ENCODE measurements at places on chromosomes 2 and 18.
A peak's percentile ranks its signal among the peaks of the same experiment; 100 is the strongest.

GRCh38 chr2:151556121-151556520 is 146.4 kb downstream of the RIF1 start:
- DNase-seq = no peak

DNA sequence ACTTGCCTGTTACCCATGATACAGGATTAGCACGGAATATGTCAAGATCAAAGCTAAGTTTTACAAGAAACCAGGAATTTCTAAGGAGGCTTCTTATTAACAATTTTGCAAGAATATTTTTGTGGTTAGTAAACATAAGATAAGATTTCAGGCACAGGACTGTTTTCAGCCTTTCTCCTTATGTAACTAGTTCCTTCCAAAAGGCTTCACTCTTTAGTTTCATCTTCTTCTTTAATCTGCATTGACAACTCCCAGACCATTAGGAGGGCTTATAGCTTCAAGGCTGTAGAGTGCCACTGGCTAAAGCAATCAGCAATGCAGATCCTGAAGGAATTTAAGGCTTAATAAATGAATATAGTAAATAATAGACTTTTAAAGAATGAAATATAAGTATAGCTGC is 29.3 kb downstream of the SLC14A1 start:
- DNase-seq = no peak

DNA sequence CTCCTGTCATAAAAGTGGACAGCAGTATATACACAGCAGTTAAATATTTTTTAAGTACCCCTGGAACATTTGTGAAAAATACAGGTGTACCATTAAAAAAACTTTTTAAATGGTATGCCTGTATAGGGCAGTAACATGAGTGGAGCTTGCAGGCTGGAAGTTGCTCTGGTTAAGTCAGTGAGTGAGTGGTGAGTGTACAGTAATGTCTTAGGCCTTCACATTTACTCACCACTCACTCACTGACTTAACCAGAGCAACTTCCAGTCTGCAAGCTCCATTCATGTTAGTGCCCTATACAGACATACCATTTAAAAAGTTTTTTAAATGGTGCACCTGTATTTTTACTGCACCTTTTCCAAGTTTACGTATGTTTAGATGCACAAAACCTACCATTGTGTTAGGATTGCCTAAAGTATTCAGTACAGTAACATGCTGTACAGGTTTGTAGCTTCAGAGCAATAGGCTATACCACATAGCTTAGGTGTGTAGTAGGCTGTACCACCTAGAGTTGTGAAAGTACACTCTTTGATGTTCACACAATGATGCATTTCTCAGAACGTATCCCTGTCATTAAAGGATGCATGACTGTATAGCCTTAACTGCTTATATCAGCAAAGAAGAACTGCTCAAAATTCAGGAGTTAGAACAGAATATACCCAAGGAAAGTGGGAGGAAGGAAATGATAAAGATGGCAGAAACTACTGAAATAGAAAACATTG is 112.6 kb downstream of the EHBP1 start:
- no peak for DNase-seq

GRCh38 chr2:223868005-223868404 is 30.6 kb upstream of the AP1S3 start:
- no peak for DNase-seq

- no peak for DNase-seq
These were observed 21.6 kb upstream of the DSC3 start for GRCh38 chr18:31064130-31064529.

- no peak for DNase-seq
These were observed 94.1 kb downstream of the HS1BP3 start for GRCh38 chr2:20556756-20557155.

GRCh38 chr18:79555885-79556284 is 123.7 kb upstream of the CTDP1 start:
- no peak for DNase-seq

DNA sequence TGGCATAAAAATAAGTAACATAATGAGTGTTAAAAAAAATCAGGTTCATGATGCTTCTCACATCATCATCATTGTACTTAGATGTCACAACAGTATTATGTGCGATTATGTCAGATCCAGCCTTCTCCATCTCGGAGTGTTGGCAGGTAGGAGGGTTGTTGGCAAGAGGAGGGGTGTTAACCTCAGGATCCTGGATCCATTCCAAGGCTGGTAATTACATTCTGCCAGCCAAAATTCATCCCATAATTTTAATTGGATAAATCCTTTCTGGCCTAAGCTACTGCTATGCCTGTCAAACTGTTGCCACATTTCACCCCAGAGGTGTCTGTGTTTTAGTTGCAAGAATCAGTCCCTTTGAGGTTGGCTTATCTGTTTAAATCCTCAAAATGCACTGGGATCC is 891 bp upstream of the FTCDNL1 start:
- DNase-seq = no peak

DNA sequence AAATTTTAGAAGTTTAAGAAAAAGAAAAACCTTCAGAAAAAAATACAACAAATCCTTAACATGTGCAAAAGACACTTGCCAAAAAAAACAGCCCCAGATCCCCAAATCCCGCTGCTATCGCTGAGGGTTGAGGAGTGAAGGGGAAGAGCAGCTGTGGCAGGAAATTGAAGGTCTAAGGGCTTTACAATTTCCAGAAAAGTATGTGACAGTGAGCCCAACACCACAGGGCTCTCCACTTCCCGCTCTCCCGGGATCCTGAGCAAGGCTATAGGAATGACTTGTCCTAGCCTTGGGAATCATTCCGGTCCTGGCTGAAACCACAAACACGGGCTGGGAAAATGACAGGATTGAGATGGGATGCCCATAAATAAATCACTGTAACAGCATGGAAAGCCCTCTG is 191.4 kb downstream of the TMEM163 start:
- no peak for DNase-seq

GRCh38 chr2:15334644-15335326 is 226.3 kb downstream of the NBAS start:
- DNase-seq = no peak

- DNase-seq = no peak
These were observed 11.5 kb downstream of the SPEG start for GRCh38 chr2:219446101-219446504.

DNA sequence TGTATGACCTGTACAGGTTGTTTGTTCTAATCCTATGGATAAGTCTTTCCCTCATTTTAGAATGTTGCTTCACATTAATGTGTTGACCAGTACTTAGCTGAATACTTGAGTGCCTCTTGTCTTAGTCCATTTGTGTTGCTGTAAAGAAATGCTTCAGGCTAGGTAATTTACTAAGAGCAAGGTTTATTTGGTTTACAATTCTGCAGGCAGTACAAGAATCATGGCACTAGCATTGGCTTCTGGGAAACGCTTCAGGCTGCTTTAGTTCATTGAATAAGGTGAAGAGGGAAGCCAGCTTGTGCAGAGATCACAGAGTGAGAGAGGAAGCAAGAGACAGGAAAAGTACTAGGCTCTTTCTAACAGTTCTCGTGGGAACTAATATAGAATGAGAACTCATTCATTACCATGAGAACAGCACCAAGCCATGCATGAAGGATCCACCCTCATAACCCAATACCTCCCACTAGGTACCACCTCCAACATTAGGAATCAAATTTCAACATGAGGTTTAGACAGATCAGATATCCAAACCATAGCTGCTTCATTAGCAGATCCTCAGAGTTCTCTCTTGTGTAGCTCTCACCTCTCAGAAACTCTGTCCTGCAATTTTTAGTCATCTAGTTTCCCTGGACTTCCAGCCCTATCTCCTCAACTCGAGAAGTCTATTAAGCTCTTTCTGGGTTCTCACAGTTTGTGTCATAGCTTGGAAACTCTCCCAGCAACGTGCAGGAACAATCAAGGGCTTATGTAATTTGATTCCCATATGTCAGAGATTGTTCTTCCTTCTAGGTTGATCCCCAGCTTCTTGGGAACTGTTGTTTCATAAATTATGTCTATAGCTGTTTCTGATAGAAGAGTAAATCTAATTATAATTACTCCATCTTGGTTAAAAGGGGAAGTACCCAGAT is 2082.3 kb upstream of the CELF4 start:
- no peak for DNase-seq

- no peak for DNase-seq
These were observed 62.7 kb upstream of the KLF7 start for GRCh38 chr2:207228402-207228801.

DNA sequence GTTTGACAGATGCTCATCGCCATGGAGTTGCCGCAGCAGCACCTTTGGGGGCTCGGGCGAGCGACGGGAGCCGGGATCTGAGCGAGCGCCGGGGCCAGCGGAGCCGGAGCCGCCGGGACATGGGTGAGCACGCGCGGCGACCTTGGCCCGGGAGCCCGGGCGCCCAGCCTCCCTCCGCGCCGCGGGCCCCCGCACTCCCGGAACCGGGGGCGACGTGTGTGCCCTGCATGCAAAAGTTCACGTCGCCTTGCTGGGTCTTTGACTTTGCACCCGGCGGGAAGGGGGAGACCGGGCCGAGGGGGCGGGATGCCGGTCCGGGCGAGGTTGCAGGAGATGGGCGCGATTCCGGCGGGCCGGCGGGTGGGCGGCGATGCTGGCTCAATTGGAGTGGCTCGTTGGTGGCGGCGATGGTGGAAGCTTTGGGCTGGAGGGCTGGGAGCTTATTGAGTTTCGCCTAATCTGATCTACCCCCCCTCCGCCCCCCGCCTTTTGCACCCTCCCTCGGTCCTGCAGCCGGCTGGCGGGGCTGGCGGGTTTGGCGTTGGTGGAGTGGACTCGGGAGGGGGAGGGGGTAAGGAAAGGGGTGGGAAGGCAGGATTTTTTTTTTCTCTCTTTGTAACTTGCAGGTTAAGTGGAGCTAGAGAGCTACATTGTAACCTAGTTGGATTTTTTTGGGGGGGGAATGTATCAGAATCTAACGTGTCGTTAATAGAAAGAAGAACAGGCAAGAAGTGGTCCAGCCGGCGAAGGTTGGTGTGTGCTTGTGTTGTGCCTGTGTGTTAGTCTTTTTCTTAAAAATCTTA is at the start of gene SETBP1:
SETBP1 (plus strand) TSS at position 616 of the 803 bp plus-strand sequence. CDS start 20,459 bp downstream, outside the sequence.
- peak; percentile 70 for DNase-seq

DNA sequence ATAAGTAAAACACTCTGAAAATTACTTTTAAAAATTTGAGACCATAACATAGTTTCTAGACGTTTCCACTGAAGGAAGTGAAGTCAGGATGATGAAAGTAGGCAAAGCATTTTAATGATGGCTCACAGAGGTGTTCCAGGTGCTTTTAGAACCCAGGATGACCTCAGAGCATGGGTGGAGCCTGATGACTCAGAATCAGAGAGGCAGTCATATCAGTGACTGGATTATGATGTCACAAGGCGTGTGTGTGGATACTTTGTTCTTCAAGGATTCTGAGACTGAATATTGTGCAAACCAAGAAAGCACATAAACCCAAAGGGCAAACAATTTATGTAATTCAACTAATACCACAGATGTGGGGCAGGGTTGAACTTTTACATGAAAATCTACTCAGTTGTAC is 208.0 kb upstream of the FBXO11 start:
- DNase-seq = peak; percentile 55

DNA sequence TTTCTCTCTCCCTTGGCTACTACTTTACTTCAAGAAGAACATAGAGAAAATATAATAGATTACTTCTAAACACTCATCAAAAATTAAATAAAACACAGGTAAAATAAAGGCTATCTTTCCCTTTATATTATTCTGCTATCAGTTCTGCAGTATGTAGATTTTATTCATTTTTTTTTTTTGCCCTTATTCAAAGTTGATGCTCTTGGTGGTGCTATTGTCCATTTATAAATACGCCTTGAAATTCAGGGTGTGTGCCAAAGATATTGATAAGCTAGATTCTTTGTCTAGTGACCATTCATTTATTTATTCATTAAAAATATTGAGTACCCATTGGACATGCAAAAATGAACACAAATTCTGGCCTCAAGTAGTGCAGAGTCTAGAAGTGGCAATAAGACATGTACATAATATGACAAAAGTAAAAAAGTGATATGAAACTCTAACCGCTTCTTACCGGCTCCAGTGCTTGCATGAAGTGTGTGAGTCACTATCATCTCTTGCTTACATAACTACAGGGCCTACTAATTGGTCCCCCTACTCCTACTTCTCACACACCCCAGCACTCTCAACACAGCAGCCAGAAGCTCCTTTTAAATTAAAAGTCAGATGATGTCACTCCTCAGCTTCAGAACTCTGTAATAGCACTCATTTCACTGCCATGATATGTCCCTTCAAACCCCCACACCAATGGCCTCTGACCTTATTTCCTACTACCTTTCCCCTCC is 208.3 kb upstream of the FANCL start:
- no peak for DNase-seq

- no peak for DNase-seq
These were observed 44.4 kb downstream of the SPATS2L start for GRCh38 chr2:200350850-200351285.

- DNase-seq = no peak
These were observed 35.2 kb downstream of the SKA1 start for GRCh38 chr18:50410008-50410407.

DNA sequence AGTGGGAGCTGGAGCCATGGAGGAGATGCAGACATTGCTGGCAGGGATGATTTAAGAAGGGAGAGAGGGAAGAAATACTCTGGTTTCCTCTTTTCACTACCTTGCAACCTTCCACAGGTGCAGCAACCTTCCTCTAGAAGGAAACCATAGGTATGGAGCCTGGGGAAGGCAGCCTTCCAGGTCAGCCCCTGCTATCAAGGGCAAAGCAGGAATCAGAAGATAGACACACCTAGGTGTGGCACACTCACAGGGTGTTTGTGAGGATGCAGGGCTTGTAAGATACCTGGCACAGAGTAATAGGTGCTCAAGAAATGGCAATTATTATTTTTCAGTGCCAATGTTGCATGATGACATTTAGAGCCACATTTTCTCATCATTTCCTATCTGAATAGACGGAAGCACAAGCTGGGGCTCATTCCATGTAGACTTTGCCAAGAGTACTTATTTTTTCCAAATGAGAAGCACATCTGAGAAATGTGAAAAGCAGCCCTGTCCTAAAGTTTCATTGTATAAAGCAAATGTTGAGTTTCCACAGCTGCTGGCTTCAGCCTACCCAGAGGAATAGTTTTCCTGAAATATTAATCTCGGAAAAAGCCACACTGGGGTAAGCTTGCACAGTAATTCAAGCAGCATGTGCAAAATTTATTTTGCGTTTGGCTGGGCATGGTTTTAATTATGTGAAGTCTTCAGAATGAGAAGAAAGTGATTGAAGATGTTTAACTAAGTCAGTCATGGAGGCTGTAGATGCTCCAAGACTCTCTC is 20.6 kb downstream of the EVA1A start:
- DNase-seq = no peak

DNA sequence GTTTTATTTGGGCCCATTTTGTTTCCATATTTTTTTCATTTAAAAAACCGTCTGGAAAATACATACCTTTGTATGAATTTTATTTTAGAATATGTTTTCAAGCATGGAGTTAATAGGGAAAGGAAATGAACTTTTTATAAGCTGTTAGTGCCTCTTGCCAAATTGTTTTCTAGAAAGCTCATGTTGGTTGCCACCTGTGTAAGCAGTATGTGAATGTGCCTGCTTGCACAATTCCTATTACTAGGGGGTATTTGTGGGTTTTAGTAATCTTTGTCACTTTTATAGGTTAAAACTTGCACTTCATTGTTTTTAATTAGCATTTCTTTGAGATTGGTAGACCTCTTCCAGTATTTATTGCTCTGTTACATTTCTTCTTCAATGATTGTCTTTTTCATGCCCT is 107.3 kb downstream of the TANC1 start:
- no peak for DNase-seq
